GM06990 (cell line): ENCODE measurements at places on chromosomes 4 and X.

GRCh38 chrX:150164971-150165600, 198.0 kb upstream of the MAMLD1 start:
- no peak for DNase-seq

GRCh38 chrX:148316446-148316845, 184.0 kb upstream of the AFF2 start:
- no peak for DNase-seq

GRCh38 chr4:140069066-140069465, 84.9 kb downstream of the MAML3 start:
- DNase-seq, result no peak

DNA sequence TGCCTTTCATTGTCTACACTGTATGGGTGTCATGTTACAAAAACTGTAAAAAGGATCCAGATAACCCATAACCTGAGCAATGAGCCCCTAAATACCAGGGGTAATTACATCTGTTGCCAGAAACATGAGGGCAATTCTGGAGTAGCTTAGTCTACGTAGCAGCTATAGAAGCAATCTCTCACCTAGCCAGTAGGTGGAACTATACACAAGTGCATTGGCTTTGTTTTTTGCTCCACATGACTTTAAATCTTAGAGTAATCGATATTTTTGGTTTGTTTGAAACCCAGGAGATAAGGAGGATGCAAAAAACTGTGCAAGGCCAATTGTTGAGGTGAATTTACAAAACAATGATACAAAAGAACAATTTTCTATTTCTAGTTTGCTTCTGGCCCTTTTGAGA, 57.5 kb downstream of the GPR82 start:
- no peak for DNase-seq

DNA sequence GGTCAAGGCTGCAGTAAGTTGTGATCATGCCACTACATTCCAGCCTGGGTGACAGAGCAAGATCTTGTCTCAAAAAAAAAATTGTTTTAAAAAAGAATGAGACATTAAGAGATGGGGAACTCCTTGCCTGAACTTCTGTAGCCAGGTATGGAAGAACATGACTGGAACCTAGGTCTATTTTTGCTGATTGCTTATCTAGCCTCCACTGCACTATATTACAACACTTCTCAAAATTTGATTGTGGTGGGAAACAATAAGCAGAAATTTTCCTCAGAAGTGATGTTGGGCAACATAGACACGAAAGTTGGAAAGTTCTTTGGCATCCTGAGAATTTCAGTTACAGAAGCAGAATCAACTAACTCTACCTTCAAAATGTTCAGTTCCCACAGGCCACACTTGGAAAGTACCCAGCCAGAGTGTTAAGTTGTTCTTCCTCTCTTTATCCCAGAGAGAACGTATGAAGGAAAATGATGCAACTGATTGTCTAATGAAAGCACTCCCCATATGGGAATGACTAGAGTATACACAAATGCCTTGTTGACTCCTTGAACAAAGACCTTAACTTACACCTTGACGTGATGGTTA, 50.0 kb downstream of the LUZP4 start:
- no peak for DNase-seq

DNA sequence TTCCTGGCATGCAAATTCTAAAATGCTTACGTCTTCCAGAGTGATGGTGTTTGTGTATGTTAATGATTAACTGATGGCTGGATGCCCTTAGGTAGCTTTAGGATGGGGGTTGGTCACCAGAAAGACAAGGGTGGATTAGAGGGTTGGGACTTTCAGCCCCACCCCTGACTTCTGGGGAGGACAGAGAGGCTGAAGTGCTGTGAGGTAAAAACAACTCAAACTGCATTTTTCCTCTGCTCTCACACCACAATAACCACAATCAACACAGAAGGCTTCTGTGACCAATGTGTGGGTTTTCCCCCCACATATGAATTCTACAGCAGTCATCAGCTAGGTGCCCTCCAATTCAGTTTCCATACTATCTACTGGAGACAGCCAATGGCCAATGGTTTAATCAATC, 18.7 kb upstream of the DDIT4L start:
- DNase-seq, result no peak

DNA sequence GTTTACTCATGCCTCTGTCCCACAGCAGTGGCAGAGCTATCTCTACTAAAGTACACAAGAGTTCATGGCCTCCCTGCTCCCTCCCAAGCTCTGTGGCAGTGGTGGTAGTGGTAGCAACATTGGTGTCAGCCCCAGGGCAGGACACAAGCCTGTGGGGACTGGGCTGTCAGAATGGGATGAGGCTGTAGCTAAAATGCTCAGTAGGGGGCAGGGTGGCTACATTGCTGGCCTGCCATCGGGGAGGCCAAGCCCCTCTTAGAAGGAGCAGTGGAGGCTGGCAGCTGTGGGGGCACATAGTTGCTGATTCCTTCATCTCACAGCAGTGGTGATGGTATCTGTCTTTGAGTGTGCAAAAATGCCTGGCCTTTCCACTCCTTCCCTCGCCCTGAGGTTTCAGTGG, 461.7 kb downstream of the PCDH18 start:
- no peak for DNase-seq

DNA sequence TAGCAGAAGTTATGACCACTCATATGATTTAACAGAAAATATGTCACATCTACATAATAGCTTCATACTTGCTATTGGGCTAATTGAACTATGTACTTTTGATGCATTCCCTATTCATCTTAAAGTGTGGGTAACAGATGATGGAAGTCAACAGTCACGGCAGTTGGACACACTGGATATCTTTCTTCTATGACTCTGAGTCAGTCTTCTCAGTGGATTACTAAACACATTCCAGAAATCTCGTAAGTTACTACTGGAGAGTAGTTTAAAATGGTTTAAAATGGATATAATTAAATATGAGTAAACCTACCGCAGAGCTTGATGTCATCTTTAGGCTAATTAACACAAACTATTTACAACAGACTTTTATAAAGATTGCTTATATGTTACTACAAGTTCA, 30.1 kb upstream of the CFAP299 start:
- no peak for DNase-seq

- DNase-seq, result no peak
These were observed 5.1 kb upstream of the NDST3 start for GRCh38 chr4:118029224-118029623.

- no peak for DNase-seq
These were observed 82.4 kb downstream of the SNCA start for GRCh38 chr4:89754531-89754930.

DNA sequence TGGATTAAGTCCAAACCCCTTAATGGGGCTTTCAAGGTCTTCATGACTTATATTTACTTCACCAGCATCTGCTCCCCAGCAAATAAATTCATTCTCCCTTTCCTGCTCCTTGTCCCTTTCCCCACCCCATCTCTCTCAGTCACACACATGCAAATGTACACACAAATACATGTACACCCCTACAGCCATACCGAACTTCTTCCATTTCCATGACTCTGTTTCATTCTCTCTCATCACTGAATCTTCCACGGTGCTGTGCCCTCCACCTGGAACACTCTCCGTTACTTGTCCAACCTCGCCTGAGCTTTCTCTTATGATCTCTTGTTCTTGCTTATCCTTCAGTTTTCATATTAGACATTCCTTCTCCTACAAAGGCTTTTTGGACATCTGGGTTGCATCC, 22.0 kb upstream of the RPA4 start:
- DNase-seq, result no peak

DNA sequence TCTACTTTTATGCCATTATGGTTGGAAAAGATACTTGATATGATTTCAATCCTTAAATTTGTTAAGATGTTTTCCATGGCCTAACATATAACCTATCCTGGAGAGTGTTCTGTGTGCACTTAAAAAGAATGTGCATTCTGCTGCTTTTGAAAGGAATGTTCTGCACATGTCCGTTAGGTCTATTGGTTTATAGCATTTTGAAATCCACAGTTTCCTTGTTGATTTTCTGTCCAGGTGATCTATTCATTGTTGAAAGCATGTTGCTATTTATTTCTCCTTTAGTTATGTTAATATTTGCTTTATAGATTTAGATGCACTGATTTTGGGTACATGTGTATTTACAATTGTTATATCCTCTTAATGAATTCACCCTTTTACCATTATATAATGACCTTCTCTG, 5.7 kb upstream of the KLKB1 start:
- DNase-seq, result no peak

GRCh38 chr4:186481998-186482790, 73.2 kb downstream of the MTNR1A start:
- no peak for DNase-seq

DNA sequence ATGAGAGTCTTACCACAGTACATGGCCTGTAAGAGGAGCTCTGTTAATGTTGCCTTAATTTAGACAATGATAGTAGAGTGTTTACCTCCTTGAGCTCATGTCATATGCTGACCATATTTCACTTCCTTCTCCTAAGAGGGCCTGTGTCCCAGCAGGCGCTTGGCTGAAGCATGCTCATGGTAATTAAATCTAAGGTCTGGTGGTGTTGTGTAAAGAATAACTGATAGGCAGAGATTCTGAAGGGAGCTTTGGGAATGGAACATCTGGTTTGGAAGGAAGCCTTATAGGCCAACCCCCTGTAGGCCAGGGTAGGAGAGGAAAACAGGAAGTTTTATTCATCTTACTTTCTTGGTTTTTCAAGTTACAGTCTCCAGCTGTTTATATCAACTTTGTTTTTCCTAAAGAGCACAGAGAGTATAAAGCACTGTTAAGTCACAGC, 300.2 kb downstream of the USP46 start:
- no peak for DNase-seq

- no peak for DNase-seq
These were observed 20.2 kb downstream of the PDCL2 start for GRCh38 chr4:55571806-55572205.

GRCh38 chr4:17619416-17620105, 5.1 kb downstream of the MED28 start:
- DNase-seq, result no peak
